ENCODE measurements at places on chromosomes 5 and 9. TPM values are rescaled to one million over a fixed set of nuclear protein-coding genes. Genes with fewer than 3 reads are reported as not detected.

The IZUMO3 gene
- not detected for polyA plus RNA-seq

The BTNL3 gene
- polyA plus RNA-seq = not detected

The TEX48 gene
- not detected for polyA plus RNA-seq

The PPP3R2 gene
- not detected for polyA plus RNA-seq

The OSTF1 gene
- polyA plus RNA-seq = 141 TPM

The GLRA1 gene
- not detected for polyA plus RNA-seq

The PTGS1 gene
- 0.44 TPM for polyA plus RNA-seq

The C5orf52 gene
- polyA plus RNA-seq = not detected

The CCDC180 gene
- polyA plus RNA-seq = 0.76 TPM

The PCDHA11 gene
- not detected for polyA plus RNA-seq

The MEGF10 gene
- polyA plus RNA-seq = not detected

The RAB24 gene
- 14.9 TPM for polyA plus RNA-seq

The LCN12 gene
- polyA plus RNA-seq = not detected

The ZDHHC11B gene
- polyA plus RNA-seq = 0.13 TPM

The ARL10 gene
- 2.2 TPM for polyA plus RNA-seq

The CAMK4 gene
- polyA plus RNA-seq = 200 TPM

The NUTM2G gene
- 0.12 TPM for polyA plus RNA-seq

The SH2D3C gene
- 20.9 TPM for polyA plus RNA-seq

The PCDHA4 gene
- not detected for polyA plus RNA-seq

The SEMA4D gene
- 268 TPM for polyA plus RNA-seq

The PRUNE2 gene
- not detected for polyA plus RNA-seq

The PCDHB13 gene
- not detected for polyA plus RNA-seq

The MEIKIN gene
- polyA plus RNA-seq = not detected

The C5orf34 gene
- polyA plus RNA-seq = 1.1 TPM

All from naive thymus-derived CD4-positive, alpha-beta T cell (primary cell).